ENCODE measurements at places on chromosomes 12 and 14. TPM values are rescaled to one million over a fixed set of nuclear protein-coding genes. Genes with fewer than 3 reads are reported as not detected.
A peak's percentile ranks its signal among the peaks of the same experiment; 100 is the strongest.

GRCh38 chr14:62179367-62180018 is 417.3 kb downstream of the SNAPC1 start:
- H3K27me3 ChIP-seq: no peaks in the 10 kb centered on the region
- H3K4me1 ChIP-seq: no peaks in the 10 kb centered on the region
- DNase-seq: peak; percentile 45
- no peak overlapping the region for H3K27ac ChIP-seq
- no peaks in the 10 kb centered on the region for H3K36me3 ChIP-seq

DNA sequence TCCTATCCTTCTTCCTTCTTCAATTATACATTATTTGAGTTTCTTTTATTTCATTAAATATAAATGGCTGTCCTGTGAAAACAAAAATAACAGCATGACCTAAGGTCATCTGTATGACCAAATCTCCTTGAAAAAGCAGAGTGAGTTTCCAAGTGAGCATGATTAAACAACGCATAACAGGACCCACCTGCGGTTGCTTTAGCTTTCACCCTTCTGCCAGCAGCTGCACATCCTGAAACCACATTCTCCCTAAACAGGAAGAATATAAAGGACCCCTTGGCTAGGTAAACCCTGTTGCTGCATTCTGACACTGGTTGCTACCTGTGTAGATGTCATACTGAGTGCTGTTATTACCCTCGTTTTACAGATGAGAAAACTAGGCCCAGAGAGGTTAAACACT is 42.8 kb upstream of the CPM start:
- no peaks in the 10 kb centered on the region for H3K36me3 ChIP-seq
- no peaks in the 10 kb centered on the region for H3K4me1 ChIP-seq
- no peaks in the 10 kb centered on the region for H3K27me3 ChIP-seq
- H3K4me3 ChIP-seq: no peak overlapping the region
- DNase-seq: no peak

- H3K27ac ChIP-seq: no peak overlapping the region
- H3K36me3 ChIP-seq: no peaks in the 10 kb centered on the region
- H3K4me3 ChIP-seq: no peak overlapping the region
- no peaks in the 10 kb centered on the region for H3K4me1 ChIP-seq
- DNase-seq: no peak
- H3K27me3 ChIP-seq: no peaks in the 10 kb centered on the region
Observed at GRCh38 chr12:47570151-47570550, 135.7 kb downstream of the RPAP3 start.

- H3K36me3 ChIP-seq: peaks cover 87% of the 10 kb centered on the region
- H3K27ac ChIP-seq: no peak overlapping the region
- H3K4me1 ChIP-seq: no peaks in the 10 kb centered on the region
- H3K27me3 ChIP-seq: no peaks in the 10 kb centered on the region
- DNase-seq: no peak
- H3K4me3 ChIP-seq: no peak overlapping the region
Observed at GRCh38 chr12:120145164-120145563, 28.6 kb upstream of the RAB35 start.

DNA sequence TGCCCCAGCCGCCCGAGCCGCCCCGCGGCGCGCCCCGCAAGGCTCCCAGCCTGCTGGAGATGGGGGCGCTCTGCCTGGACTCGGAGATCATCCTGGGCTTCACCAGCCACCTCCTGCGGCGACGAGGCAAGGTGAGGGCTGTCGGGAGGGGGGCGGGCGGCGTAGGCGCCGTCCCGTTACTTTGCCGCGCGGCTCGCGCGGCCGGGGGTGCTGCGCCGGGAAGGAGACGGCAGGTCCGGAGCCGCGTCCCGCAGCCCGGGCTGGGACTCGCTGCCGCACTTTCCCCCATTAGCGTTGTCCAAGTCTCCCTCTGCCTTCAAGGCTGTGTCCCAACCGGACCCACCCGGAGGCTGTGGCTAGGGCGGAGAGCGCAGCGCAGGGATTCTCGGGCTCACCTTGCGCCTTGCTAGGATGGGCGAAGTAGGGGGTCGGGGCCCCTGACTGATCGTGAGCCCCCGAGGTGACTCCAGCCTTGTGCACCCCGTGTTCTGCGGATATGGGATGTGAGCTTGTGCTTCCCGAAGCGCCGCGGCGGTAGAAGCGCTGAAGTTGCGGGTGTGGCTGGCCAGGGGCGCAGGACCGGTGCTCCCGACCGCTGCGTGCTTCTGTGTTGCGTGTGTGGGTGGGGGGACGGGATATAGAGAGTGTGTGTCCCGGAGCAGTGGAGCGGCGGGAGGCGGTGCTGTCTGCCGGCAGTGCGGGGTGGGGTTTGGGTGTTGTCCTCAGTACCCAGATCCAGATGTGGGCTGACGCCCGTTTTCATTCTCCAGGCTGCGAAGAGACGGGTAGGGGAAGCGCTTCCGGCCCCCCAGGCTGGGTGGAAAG is 1.7 kb upstream of the KIF26A start:
- no peak overlapping the region for H3K27ac ChIP-seq
- no peaks in the 10 kb centered on the region for H3K36me3 ChIP-seq
- H3K4me3 ChIP-seq: no peak overlapping the region
- DNase-seq: no peak
- peaks cover 76% of the 10 kb centered on the region for H3K27me3 ChIP-seq

Gene PPP1R3E
- total RNA-seq: 6.6 TPM

Gene USP44
- total RNA-seq: 0.33 TPM

Gene CCDC196
- total RNA-seq: 0.14 TPM

Gene OTOGL
- total RNA-seq: 0.42 TPM

Measured in thymus (tissue), 14 donors.